Neuronal stem cell (in vitro differentiated cells): ENCODE measurements at places on chromosomes 7 and 10.

DNA sequence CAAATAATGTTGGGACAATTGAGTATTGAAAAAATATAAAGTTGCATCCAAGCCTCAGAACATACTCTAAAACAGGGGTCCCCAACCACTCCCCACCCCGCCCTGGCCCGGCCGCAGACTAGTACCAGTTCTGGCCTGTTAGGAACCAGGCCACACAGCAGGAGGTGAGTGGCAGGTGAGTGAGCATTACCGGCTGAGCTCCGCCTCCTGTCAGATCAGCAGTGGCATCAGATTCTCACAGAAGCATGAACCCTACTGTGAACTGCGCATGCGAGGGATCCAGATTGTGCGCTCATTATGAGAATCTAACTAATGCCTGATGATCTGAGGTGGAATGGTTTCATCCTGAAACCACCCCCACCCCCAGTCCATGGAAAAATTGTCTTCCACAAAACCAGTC, 19.4 kb downstream of the HIPK2 start:
- no peak for DNase-seq

DNA sequence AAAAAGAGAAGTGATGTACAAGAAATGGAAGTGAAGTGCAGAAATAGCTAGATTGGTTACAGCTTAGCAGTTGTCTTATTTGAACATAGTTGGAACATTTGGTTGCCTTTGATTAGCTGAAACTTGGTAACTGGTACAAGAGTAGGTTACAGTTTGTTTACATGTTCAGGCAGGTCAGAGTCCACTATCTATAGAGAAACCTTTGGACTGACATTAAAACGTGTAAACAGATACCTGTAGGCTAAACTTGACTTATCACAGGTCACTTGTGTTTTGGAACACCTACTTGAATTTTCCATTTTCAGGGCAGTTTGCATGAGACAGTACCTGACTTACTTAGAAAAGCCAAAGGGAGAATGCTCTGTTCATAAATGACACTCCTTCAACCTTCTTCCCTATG, 28.5 kb upstream of the CYP2C8 start:
- no peak for DNase-seq

- peak; percentile 66 for DNase-seq
Observed at GRCh38 chr7:157738066-157738460, 401.3 kb downstream of the DNAJB6 start.

DNA sequence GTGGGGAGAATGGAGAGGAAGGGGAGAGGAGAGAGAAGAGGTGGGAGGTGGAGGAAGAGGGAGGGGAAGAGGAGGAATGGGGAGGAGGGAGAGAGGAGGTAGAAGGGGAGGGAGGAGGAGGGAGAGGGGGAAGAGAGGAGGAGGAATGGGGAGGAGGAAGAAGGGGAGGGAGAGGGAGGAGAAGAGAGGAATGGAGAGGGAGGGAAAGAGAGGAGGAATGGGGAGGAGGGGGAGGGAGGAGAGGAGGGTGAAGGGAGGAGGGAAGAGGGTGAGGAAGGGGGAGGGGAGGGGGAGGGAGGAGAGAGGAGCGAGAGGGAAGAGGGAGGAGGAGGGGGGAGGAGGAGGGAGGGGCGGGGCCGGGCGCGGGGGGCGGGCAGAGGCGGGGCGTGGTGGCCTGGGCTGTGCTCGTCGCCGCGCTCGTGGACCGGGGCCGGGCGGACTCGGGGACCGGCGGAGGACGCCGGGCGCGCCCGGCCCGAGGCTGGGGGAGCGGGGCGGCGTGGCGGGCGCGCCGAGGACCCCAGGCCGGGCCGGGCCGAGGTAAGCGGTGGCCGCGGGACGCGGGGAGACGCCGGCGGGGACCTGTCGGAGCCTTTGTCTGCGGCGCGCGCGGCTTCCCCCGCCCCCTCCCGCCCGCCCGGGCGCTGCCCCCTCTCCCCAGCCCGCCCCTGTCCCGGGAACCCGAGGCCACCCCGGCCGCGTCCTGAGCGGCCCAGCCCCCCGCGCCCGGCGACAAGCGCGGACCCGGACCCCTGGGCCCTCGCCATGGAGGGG, at the start of gene SLC29A4:
Gene SLC29A4 (plus strand): TSS at position 401 of the 774 bp plus-strand sequence. CDS start 4,874 bp downstream, outside the sequence.
- DNase-seq = no peak

- DNase-seq = no peak
Observed at GRCh38 chr7:81159402-81159801, 240.6 kb upstream of the SEMA3C start.
